ENCODE measurements at places on chromosomes 11 and 22.

- no peak for DNase-seq
Measured at GRCh38 chr22:43832393-43833265, 20.5 kb upstream of the EFCAB6 start.

- peak; percentile 86 for DNase-seq
Measured at GRCh38 chr22:41197038-41197972, 7.8 kb upstream of the L3MBTL2 start.

- DNase-seq = no peak
Measured at GRCh38 chr22:48807155-48807554, 1020.5 kb downstream of the BRD1 start.

DNA sequence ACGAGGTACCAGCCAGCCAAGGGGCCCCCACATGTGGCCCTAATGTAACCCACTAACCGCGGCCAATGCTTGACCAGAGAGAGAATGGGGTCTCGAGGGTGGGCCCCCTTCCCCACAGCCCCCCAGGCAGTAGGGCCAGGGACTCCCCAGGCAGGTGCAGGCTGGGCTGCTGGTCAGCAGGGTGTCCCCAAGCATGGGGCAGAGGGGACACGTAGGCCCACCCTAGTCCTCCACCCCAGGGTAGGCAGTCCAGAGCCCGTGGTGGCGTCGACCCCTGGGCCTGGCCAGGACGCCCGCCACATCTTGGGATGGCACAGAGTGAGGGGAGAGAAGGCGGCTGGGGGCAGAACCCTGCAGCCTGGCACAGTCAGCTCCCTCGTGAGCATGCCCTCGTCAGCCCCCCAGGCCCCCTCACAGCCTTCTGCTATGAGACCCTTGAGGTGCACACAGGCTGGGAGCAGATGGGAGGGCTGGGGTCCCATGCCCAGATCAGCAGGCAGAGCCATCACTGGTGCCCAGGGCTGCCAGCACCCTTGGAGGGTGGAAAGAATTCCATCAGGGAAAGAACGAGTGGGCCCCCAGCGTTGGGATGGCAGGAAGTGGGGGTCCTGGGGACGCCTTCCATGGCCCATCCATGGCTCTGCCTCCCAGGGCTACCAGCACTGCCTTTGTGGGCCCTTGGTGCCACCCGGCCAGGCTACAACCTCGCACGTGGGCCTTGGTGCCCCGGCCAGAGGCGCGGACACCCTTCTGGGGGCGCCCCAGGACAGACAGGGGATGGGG lies 6.1 kb downstream of the TNNT3 start:
- no peak for DNase-seq

DNA sequence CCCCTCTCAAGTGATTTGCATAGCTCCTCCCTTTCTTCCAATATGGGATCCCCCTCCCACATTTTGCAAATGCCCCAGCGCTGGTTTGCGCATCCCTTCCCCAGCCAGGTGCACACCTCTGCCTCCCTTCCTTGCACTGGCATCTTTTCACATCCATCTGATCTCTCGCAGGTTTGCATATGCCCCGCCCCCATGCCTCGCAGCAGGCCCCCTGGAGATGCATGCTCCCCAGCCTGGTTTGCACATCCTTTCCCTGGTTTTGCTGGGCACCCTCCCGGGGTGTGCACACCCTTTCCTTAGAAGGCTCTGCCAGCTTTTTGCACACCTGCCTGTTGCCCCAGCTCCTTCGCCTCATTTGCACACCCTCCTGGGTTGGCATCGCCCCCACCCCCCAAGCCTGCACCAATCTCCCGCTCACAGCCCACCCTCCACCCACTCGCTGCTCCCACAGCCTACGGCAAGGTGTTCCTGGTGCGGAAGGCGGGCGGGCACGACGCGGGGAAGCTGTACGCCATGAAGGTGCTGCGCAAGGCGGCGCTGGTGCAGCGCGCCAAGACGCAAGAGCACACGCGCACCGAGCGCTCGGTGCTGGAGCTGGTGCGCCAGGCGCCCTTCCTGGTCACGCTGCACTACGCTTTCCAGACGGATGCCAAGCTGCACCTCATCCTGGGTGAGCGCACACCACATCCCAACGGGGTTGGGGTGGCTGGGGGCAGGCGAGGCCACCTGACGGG lies 917 bp downstream of the RPS6KA4 start:
- peak; percentile 31 for DNase-seq

- DNase-seq = no peak
Measured at GRCh38 chr22:45235851-45236342, 4.8 kb downstream of the KIAA0930 start.

GRCh38 chr11:7651140-7651551 lies 22.2 kb downstream of the CYB5R2 start:
- peak; percentile 45 for DNase-seq

DNA sequence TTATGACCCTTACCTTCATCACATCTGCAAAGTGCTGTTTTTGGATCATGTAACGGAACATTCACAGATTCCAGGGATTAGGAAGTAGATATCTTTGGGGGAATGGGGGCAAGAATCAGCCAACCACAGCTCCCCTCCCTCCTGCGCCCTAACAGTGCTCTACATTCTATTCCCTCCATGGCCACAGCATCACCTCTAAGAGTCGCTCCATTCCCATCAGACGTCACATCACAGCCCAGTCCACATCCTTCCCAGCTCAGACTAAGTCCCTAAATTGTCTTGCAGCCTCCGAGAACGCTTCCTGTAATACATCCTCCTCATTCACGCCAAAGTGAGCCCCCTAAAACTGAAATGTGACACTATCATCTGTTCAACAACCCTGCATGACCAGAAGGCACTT lies 5.9 kb downstream of the SCGB1D1 start:
- DNase-seq = no peak

- peak; percentile 25 for DNase-seq
Measured at GRCh38 chr11:83723999-83724398, 437.8 kb upstream of the CCDC90B start.

- DNase-seq = no peak
Measured at GRCh38 chr11:128419012-128419767, 168.2 kb downstream of the ETS1 start.

- no peak for DNase-seq
Measured at GRCh38 chr11:86492370-86493010, 117.8 kb downstream of the CCDC81 start.

DNA sequence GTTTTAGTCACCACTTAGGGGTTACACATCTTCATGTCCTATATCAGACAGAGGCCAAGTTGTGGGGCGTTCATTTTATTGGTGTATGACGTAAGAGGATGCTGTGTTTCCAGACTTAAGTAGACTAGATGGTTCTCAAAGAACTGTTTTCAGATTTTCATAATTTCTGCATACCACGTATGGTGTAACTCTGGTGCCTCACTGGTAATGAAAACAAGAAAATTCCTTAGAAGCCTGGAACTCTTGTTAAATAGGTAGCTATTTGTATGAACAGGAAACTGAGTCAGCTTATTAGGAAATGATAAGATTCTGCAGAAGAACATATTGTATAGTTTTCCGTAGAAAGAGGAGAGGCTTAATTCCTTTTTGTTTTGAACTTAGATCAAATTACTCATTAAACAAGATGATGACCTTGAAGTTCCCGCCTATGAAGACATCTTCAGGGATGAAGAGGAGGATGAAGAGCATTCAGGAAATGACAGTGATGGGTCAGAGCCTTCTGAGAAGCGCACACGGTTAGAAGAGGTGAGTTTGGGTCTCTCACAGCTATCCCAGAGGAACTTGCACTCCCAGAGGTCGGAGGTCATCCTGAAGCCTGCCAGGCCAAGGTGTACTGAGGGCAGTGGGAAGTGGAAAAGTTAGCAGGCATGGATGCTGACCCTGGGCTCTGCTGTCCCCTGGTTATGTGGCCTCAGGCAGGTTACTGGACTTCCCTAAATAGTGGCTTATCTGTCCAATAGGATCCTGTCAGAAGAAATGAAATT lies 3.9 kb downstream of the CDC45 start:
- no peak for DNase-seq

GRCh38 chr11:117686711-117687110 lies 110.3 kb downstream of the DSCAML1 start:
- DNase-seq = no peak

DNA sequence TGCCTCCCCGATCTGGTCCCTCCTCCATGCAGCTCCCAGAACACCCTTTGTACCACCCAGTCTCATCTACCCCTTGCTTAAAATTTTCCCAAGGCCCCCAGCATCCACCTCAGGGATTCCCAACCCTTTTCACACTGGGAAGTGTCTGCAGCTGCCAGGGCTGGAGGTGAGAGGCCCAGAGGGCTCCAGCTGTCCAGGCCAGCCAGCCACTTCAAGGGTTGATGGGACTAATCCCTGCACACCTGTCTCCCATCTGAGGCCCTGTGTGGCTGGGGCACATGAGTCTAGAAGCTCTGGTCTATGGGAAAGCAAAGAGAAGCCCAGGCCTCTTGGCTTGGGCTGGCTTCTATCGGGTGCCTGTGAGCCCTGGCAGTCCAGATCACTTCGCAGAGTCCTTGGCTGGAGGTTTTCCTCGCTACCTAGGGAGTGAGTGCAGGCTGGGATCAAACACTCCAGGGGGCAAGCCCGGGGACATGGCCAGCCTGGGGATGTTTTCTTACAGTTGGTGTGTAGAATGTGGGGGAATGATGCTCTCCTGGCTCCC lies 41.1 kb upstream of the TPBGL start:
- no peak for DNase-seq

- DNase-seq = no peak
Measured at GRCh38 chr11:62267050-62267449, 2.9 kb upstream of the SCGB2A2 start.

DNA sequence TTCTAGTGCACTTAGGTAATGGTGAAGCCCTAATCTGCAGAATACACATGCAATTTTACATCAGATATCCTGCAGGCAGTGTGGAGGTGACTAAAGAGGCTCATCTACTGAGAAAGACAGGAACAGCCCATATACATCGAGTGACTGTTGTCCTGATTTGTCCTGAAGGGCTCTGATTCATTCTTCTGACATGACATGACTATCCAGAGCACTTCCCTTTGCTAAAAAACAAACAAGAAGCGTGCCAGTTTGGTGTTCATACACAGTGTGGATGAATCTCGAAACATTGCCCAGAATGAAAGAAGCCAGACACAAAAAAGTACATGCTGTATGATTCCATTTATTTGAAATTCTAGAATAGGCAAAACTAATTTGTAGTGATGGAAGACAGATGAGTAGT lies 48.0 kb upstream of the AMPD3 start:
- peak; percentile 71 for DNase-seq

DNA sequence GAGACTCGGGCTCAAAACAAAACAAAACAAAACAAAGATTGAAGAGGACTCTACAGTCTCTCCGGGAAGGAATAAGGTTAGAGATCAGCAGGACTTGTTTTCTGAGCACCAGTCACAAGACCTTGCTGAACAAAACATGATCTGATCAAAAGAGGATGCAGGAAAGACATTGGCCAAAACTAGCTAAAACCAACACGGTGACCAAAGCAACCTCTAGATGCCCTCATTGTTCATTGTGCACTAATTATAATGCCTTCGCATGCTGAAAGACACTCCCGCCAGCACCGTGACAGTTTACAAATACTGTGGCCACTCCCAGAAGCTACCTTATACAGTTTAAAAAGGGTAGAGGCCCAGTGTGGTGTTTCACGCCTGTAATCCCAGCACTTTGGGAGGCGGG lies 15.7 kb upstream of the CHKA start:
- no peak for DNase-seq

DNA sequence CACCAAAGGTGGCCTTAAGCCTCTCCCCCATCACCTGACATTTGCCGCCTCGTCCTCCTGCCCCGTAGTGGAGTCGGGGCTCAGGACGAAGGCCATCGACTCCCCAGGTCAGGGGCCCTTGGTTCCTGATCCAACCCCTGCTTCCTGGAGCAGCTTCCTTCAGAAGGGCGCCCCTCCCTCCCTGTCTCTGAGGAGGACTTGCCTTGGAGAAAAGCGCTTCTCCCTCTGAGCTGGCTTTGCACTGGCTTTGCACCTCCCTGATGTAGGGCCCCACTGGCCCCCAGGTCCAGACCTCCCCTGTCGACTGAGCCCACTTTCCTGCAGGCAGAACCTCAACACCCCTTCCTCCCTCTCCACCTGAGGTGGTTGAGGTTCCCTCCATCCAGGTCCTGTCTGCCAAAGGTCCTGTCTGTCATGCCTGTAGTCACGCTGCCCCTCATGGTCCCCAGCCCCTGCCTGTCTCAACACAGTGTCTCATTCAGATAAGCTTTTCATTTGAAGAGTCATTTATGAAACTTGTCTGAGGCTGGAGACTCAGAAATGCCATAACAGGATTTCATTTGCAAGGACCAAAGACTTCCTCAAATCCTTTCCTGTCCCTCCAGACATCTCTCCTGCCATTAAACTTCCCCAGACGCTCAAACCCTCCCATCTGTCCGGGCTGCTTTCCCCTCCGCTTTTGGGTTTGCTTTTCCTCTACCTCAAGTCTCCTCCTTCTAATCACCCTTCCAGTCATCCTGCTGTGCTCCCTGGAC lies 78.4 kb downstream of the MYO7A start:
- DNase-seq = no peak

GRCh38 chr11:72085621-72086351 lies 5.1 kb downstream of the LRRC51 start:
- no peak for DNase-seq

- no peak for DNase-seq
Measured at GRCh38 chr11:104322696-104323095, 158.7 kb upstream of the PDGFD start.

DNA sequence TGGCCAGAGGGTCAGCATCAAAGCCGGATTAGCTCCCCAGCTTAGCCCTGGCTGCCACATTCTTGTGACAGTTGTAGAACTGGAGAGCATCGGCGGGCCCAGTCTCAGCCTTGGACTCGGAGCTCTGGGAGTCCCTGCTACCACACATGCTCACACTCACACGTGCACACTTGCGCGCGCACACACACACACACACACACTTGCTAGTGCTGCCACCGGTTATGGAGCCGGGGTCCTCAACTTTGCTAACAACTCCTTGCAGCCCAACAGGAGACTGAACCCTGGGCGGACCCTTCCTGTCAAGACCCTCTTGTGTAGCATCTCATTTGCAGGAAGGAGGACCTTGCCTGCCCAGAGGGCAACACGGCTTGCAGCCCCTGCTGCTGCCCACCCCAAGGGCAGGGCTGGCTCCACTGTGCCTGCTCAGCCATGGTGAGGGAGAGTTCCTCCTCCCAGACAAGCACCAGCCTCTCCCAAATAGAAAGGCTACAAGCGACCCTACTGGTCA lies 107.6 kb downstream of the WNT7B start:
- DNase-seq = no peak

- DNase-seq = no peak
Measured at GRCh38 chr11:19595499-19595839, 117.2 kb upstream of the NAV2 start.

DNA sequence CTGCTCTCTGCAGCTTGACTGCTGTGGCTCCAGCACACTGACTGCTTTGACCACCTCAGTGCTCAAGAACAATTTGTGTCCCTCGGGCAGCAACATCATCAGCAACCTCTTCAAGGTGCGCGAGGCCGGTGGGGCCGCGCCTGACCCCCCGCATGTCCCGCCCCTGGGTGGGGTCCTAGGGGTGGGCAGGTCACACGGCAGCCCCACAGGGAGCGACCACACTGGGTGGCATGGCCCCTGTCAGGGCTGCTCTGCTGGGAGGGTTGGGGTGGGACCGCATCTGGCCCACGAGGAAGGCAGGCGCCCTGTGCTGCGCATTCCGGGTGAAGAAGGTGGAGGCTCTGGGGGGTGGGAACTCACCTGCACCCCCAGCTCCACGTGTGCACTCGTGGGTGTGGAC lies 4.7 kb upstream of the TSSC4 start:
- DNase-seq = no peak

- DNase-seq = no peak
Measured at GRCh38 chr11:80993536-80993935, 1552.7 kb upstream of the TENM4 start.

Measured in suppressor macrophage treated with lipopolysaccharide for 1 hour (primary cell).